ENCODE measurements at places on chromosomes 4 and X. TPM values are rescaled to one million over a fixed set of nuclear protein-coding genes. Genes with fewer than 3 reads are reported as not detected.
A peak's percentile ranks its signal among the peaks of the same experiment; 100 is the strongest.

DNA sequence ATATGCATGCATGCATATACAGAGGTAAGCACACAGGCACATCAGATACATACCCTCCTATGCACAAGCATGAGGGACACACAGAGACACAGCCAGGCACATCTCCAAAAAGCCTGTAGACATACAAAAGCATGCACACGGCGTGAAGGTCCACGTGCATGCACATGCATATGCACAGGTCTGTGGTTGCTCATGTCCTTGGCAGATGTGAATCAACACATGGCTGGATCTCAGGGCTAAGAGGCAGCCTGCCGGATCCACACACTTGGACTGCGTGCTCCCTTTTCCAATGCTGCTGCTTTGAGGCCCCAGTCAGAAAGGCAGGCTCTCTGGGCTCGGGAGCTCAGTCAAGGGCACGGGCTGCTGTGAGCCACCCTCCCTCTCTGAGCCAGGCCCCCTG, 3.6 kb downstream of the STARD8 start:
- DNase-seq: no peak

TBC1D8B gene
- 0.71 TPM for polyA plus RNA-seq

GRCh38 chrX:56232221-56233082, at the start of gene KLF8:
Gene KLF8, plus strand, starts transcription at chrX:56232356. Its CDS starts 979 bp downstream, at chrX:56233335.
- peak; percentile 56 for DNase-seq

- DNase-seq: no peak
Observed at GRCh38 chrX:8366481-8366880, 98.1 kb upstream of the VCX3B start.

AGA gene
- polyA plus RNA-seq: 11.6 TPM

HERC6 gene
- 3.2 TPM for polyA plus RNA-seq

GRCh38 chrX:71525316-71525715, 7.6 kb upstream of the OGT start:
- DNase-seq: no peak

- no peak for DNase-seq
Observed at GRCh38 chr4:150310159-150310895, 232.1 kb downstream of the DCLK2 start.

CXCL5 gene
- 8.5 TPM for polyA plus RNA-seq

FATE1 gene
- polyA plus RNA-seq: 0.27 TPM

DNA sequence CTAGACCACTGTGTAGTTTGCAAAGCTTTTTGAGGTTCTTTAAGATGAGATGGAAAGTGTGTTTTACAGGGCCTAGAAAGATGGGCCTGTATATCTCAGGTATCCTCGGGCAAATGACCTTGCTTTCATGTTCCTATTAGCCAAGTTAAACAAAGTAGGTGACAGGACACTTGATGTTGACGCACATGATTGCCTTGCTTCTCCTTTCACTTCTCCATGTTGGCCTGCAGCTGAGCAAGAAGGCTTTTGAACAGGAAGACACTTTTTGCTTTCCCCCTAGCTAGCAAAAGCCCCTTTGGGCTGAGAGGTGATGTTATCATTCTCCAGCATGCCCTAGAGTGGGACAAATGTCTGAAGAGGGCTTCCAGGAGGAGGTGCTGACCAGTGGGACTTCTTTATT, 202.1 kb downstream of the GPC3 start:
- DNase-seq: no peak

- no peak for DNase-seq
Observed at GRCh38 chr4:130080872-130081451, 985.0 kb downstream of the C4orf33 start.

FAM47A gene
- polyA plus RNA-seq: not detected

DNA sequence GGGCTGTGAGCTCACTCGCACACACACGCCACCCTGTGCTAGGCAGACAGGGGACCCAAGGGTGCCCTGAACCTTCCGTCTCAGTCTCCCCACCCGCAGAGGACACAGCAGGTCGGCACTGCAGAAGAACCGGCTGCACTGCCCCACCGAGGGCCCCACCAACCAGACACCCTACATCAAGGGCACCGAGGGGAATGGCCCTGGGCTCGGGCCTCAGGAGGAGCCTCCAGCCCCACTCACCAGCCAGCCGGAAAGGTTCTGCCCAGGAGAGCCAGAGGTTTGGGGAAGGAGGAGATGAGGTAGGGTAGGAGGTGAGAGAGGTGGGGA, 45.9 kb downstream of the FAM53A start:
- no peak for DNase-seq

GRCh38 chrX:149846789-149847188, 34.2 kb upstream of the MAGEA8 start:
- no peak for DNase-seq

DNA sequence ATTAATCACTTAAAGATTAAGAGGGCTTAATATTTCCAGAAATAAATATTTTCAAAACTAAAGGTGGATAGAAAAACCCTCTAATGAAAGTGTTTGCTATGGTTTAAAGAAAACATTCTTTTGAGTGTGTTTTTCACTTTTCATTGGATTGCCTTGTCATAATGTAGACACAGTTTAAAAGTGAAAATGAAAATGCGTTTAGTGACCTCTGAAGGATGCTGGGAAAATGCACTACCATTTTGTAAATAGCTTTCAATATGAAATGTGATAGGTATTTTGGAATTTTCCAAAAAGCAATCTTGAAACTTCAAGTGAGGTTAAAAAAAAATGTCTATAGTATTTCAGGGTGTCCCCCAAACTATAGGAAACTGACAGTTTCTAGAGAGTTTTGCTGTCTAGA, 642.2 kb downstream of the C4orf33 start:
- DNase-seq: no peak

OTC gene
- not detected for polyA plus RNA-seq

GRCh38 chr4:143700046-143700415, 444 bp downstream of the FREM3 start:
- DNase-seq: peak; percentile 60

UGT2B10 gene
- polyA plus RNA-seq: not detected

PDCL2 gene
- not detected for polyA plus RNA-seq

- DNase-seq: no peak
Observed at GRCh38 chrX:136457303-136457917, 30.3 kb upstream of the BRS3 start.

GRCh38 chrX:133884430-133885394, 100.7 kb downstream of the GPC3 start:
- no peak for DNase-seq

TCEAL6 gene
- polyA plus RNA-seq: not detected

GRCh38 chr4:10098780-10099160, 17.8 kb downstream of the WDR1 start:
- no peak for DNase-seq

DNA sequence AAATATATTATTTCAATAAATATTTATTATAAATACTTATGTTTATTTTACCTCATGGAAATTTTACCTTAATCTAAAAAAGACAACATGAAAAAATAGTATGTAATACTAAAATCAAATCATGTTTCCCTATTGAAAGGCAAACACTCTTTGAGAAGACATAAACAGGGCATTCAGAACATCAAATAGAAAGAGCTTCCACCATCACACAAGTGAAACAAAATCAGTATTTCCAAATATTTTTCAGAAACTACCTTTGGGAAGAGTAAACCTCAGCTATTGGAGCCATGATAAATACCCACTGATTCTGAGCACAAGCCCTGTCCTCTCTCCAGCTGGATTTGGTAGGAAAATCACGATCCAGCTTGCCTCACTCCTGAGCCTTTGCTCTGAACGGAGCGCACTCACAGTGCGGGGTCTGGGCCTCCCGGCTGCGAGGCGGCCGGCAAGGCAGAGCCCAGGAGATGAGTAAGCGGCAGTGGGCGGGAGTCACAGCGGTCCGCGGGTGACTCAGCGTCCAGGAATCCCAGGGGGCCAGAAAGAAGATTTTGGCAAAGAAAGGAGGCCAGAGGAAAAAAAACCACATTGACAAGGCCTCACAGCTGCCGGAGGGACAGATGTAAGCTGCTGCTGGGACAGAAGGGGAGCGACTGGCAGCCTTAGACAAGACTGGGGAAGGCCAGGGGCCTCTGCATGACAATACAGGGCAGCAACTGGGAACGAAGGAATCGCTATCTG, 14.7 kb upstream of the ANXA5 start:
- DNase-seq: peak; percentile 84

DNA sequence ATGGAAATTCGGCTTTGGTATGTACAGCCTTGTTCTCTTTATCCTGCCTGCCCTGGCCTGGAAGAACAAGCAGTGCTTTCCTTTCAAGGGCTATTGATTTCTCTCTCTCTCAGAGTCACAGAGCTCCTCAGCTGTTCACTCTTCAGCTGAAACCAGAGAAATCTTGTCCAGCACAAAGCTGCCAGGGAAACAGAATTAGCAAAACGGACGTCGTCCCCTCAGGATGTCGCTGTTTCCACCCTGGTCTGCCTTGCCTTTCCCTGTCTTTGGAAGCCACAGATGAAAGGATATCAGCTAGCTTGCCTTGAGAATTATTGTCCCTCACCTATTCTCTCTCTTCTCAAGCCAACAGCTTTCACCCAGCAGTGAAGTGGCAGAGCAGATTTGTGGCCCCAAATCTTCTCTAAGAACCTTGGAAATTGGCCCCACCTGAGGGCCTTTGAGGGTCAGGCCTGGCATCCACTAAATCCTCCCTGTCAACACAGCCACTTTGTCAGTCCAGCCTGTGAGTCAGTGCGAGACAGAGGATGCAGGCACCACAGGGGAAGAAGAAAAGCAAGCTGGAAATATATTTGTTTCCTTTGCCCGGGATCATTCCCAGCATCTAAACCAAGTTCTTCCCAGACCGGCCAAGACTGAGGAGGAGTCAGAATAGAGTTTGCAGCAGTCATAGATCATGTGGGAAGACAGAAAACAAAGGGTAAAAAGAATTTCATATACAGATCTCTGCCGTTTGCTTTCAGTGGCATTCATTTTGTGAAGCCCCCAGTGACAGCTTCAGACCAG, 63.8 kb upstream of the MTM1 start:
- no peak for DNase-seq

DNA sequence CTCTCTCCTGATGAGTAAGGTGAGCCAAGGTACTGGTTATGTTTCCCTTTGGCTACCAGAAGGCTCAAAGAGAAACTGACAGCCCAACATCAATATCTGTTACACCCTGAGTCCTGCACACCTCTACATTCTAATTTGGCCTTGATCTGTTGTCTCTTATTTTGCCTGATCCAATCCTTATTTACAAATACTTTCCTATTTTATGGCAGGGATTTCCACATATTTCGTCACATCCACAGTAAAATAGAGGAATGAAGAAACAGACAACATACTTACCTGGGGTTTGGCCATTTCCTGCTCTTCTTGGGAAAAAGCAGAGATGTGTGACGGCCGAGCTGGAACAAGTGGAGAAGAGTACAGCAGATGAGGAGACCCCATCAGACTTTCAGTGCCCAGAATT, 1.5 kb downstream of the ZNF182 start:
- DNase-seq: no peak

PLP2 gene
- 25.6 TPM for polyA plus RNA-seq

GRCh38 chrX:142251680-142252079, 46.6 kb upstream of the MAGEC2 start:
- no peak for DNase-seq

DNA sequence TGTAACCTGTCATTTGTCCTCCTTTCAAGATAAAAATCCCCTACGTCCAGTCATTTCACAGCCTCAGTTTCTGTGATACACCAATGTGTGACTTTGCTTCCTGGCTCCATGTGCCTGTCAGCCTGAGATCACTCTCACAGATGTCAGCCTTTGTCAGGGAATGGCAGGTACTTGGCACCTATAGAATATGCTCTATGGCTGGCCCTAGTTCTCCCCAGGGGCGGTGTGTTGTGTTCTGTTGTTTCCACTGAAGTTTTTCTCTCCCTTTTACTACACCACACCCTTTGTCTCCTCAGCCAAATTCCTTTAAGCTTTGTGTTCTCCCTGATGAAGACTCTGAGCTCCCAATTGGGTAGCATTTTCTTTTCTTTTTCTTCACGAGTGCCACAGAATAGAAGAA, 81.7 kb downstream of the ALPK1 start:
- DNase-seq: no peak

- no peak for DNase-seq
Observed at GRCh38 chrX:142938793-142939192, 86.9 kb upstream of the SPANXN4 start.
